ENCODE measurements at places on chromosomes 1 and 21.

DNA sequence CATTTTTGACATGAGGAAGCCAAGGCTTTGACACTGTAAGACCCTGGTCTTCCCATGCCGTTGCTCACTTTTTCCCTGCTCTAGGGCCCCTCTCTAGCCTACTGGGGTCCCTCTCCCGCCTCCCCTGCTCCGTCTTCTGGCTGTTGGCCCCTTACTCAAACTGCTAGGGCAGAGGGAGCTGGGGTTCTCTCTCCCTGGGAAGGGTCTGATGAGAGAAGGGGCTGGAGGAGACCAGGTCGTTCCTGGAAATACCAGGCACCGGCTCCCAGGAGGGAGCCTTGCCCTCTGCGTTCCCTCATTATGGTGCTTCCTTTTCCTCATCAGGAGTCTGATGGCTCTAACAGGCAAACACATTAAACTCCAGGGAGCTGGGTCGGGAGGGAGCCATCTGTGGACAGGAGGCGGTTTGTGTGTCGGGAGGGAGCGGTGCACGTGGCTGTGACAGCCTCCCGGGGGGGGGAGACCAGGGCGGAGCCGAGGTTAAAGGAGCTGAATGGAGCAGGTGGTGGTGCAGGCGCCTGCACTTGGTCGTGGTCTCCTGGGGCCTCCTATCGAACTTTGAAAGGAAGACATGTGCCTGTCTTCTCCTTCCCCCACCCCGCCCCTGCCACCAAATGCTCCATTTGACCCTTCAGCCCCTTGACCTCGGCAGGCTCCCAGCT, 35.4 kb upstream of the LHX4 start:
- no peak for DNase-seq

DNA sequence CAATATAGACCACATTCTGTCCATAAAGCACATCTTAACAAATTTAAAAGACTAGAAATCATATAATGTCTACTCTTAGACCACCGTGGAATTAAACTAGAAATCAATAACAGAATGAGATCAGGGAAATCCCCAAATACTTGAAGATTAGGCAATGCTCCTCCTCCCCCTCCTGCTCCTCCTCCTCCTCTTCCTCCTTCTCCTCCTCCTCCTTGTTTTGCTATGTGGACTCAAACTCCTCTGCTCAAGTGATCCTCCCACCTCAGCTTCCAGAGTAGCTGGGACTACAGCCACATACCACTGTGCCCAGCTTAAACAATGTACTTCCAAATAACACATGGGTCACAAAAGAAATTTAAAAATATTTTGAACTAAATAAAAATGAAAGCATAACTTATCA, 134.2 kb downstream of the GRIK3 start:
- DNase-seq, result no peak

DNA sequence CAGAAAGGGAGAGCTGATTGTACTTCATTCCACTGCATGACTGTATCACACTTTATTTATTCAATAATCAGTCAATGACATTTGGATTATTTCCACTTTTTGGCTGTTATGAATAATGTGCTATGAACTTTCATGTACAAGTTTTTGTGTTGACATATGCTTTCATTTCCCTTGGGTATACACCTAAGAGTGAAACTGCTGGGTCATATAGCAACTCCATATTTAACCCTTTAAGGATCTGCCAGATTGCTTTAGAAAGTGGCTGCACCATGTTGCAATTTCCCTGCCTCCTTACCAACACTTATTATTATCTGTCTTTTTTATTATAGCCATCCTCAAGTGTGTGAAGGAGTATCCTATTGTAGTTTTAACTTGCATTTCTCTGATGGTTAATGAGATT, 108.8 kb upstream of the KCNK1 start:
- no peak for DNase-seq

DNA sequence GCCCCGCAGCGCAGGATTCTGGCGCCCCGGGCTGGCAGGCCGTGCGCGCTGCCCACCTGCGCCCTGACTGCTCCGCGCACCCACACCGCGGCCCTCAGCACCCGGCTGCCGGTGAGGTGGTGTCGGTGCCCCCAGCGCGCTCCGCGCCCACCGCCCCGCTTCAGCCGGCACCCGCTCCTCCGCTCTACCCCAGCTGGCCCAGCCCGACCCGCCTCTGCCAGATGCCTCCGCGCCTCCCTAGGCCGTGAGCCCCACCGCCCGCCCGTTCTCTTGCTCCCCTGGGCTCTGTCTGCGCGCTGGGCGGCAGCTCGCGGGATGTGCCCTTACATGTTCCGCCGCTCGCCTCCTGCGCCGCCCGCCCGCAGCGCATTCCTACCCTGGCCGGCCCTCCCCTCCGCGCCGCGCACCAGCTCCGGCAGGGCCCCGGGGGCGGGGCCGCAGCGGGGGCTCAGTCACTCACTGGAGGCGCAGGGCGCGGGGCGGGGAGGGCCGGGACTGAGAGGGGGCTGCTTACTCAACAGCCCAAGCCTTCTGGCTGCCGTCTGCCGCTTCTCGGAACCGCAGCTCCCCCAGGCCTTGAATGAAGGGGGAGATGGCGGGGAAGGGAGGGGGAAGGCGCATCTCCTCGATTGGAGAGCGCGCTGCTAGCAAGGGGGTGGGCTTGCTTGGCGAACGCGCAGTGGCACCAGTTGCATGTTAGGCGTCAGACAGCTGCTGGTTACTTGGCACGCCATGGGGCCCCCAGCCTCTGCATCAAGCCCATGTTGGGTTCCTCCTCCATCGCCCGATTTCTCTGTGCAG, at the start of gene PHLDA3:
TSS of gene PHLDA3 (minus strand) at position 345 of the 801 bp plus-strand sequence. CDS start 402 bp downstream, outside the sequence.
- no peak for DNase-seq

- no peak for DNase-seq
Measured at GRCh38 chr1:234409328-234409727, 36.1 kb downstream of the COA6 start.

- no peak for DNase-seq
Measured at GRCh38 chr1:156796340-156797097, 20.1 kb downstream of the SH2D2A start.

- no peak for DNase-seq
Measured at GRCh38 chr1:50251702-50252101, 143.0 kb downstream of the ELAVL4 start.

GRCh38 chr21:35229290-35229689, 180.2 kb upstream of the RUNX1 start:
- no peak for DNase-seq

DNA sequence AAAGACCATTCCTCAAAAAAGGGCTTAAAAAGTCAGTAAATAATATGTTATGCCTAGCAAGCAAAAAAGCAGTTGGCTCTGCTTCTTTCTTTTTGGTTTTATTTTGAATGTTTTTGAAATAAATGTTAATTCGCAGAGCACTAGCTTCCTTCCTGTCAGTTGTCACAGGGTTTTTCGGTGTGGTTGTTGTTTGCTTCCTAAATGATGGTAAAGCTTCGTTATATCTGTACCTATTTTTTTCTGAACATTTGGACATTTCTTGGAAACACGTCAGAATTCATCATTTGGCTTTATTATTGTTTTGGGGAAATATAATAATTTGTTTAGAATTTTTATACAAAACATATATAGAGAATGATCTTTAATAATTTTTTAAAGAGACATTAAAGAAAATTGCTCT, 351.9 kb upstream of the SGIP1 start:
- no peak for DNase-seq
